NCI-H526 treated with DMSO at 0.1 percent for 48 hours (cell line): ENCODE measurements at places on chromosomes 6 and 20.
A peak's percentile ranks its signal among the peaks of the same experiment; 100 is the strongest.

DNA sequence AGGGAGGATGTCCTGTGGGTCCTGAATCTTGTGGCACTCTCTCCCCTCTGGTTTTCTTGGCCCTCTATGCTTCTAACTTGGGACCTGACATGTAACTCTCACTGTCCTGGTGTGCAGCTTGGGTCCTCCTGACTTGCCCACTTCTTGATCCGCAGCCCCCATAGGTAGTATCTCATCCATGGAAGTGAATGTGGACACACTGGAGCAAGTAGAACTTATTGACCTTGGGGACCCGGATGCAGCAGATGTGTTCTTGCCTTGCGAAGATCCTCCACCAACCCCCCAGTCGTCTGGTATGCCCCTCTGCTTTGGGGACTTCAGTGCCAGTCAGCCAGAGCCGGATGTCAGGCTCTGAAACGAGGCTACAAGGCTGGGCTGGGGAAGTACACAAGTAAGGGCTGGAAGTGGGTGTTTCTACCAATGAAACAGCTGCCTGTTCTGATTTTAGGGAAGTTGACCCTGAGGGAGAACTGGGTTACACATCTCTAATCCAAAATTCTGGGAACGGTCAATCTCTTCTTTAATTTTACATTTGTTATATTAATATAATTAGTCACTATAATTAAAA, 641 bp downstream of the DBNDD2 start:
- no peak for DNase-seq

DNA sequence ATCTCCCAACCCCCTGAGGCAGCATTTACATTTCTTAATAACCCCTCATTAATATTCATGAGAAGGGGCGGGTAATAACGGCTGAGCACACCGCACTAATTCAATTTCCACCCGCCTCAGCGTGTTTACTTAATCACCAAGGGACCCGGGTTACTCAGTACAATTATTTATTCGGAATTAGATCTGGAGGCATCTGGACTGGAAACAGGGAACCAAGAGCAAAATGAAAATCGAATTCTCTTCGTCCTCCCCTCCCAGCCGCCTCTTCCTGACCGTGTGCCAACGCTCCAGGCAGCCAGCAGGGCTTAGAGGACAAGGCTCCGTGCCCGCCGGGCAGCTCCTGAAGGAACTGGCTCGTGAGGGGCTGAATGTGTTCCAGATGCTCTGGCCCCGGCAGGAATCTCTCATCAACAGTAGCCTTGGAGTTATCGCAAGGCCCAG, 23.5 kb upstream of the CTNNBL1 start:
- DNase-seq = peak; percentile 53

DNA sequence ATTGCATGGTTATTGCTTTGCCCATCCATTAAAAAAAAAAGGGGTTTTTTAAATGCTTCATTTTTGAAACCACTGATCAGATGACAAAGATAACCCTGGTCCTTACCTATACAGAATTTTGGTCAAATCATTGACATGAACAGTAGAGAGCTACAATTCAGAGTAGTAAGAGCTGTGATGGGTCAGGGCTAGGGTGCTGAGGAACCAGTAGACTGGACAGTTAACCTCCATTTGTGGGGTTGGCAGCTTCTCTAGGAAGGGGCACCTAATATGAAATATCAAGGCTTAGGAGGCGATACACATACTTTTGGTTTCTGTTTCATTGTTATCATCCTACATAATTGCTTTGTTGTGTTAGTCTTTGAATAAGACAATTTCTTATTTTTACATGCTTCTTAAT, 55.1 kb downstream of the ORC3 start:
- no peak for DNase-seq

DNA sequence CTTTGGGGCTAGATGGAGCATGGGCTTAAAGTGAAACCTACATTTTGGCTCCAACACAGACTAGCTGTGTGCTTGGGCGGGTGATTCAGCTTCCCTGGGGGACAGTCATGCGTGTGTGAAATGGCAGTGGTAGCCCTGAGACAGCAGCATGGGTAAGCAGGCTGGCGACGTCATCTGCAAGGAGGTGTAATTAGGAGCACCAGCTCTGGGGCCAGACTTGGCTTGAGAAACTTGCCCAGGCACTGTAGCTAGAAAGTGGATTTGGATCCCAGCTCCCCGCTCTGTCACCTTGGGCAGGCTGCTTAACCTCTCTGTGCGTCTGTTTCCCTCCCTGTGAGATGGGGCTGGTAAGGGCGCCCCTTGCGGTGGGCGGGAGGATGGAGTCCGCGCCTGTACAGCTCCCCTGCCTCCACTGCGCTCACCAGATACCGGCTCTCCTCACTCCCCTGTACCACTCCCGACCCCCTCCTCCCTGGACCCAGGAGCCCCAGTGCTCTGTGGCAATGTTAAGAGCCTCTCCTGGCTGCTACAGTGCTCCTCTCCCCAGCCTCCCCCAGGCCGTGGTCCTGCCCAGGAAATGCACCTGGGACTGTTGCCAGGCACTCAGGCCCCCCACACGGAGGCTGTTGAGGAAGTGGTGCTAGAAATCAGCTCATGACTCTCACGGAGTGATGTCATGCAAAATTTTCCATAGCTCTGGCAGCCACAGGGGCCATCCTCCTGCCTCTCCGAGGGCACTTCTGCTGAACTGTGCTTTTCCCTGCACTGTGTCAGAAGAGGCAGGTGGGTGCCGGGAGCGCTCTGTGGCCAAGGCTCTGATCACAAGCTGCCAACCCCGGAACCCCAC, 44.6 kb downstream of the SYNJ2 start:
- no peak for DNase-seq

- no peak for DNase-seq
These were observed 6.6 kb downstream of the TM9SF4 start for GRCh38 chr20:32116079-32116521.

DNA sequence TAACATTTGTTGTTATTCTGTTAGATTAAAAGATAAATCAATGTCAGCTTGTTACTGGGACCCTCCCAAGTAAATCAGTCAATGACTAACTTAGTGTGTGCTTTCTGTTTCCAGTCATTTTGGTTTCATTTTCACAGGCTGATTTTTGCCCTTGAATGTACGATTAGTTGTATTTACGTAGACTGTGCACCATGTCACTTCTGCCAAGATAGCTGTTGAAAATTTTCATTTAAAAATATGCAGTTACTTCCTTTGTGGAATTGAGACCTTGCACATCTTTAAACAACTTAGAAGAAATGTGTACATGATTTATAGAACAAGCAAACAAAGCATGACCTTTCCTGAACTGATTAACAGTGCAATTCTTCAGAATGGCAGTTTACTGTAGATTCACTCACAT, 944.8 kb upstream of the CITED2 start:
- no peak for DNase-seq
